Glutamatergic neuron (in vitro differentiated cells): ENCODE measurements at places on chromosomes 1 and 21. TPM values are rescaled to one million over a fixed set of nuclear protein-coding genes. Genes with fewer than 3 reads are reported as not detected.

DNA sequence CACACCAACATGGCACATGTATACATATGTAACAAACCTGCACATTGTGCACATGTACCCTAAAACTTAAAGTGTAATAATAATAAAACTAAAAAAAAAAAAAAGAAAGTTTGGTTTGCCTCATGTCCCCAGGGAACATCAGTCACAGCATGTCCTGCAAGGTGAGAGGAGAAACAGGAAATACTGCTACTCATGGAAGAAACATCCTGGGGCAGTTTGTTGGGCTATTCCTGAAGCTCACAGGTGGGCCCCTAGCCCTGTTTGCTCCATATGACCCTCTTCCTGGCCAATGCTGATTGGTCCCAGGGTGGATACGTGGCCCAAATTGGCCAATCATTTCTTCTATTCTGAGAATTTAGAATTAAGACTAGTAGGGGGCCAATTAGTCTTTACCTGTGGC is 103.4 kb upstream of the ADAR start:
- no peak for DNase-seq
- H3K36me3 ChIP-seq: no peaks in the 10 kb centered on the region
- peaks cover 2% of the 10 kb centered on the region for H3K4me1 ChIP-seq
- H3K27ac ChIP-seq: no peak overlapping the region
- no peak overlapping the region for H3K4me3 ChIP-seq

Gene ELAPOR1
- total RNA-seq: 1.5 TPM

DNA sequence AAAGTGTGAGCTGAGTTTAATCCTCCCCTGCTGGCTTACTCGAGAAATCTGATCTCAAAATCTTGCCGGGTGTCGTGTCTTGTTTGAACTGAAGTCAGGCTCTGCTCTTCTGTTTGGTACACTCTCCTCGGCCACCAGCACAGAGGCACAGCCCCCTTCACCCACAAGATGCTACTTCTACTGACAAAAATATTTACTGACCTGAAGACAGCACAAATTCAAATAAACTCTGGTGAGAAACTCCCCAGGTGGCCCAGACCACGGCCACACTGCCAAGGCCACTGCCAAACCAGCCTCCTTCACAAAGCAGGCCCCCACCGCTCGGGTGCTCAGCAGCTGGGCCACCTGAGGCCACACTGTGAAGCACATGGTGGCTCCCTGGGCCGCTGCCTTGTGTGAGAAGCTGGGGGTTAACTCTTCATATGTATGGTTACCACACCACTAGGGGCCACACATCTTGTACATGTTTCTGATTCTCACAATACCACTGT is 80.6 kb downstream of the TGFBR3 start:
- no peak overlapping the region for H3K27ac ChIP-seq
- H3K36me3 ChIP-seq: peaks cover 5% of the 10 kb centered on the region
- H3K27me3 ChIP-seq: no peaks in the 10 kb centered on the region
- H3K4me1 ChIP-seq: peaks cover 11% of the 10 kb centered on the region

DNA sequence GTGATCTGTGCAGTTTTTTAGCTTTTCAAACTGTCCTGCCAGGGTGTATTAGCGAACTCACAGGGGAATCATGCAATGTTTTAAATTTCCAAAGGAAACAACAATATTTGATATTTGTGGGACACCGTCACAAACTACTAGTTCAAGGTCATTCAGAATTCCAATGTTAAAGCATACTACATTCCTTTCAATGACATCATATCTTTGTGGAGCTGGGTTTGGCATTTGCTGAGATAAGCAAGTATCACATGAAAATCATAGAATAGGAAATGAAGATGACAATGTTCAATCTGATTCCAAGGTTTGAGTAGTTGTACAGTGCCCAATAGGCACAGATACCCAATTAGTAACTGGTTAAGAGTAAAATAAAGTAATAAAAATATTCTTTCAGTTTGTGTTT is 35.6 kb downstream of the NUF2 start:
- H3K36me3 ChIP-seq: no peaks in the 10 kb centered on the region
- no peaks in the 10 kb centered on the region for H3K4me1 ChIP-seq
- no peaks in the 10 kb centered on the region for H3K27me3 ChIP-seq
- no peak overlapping the region for H3K4me3 ChIP-seq
- DNase-seq: no peak

- H3K4me1 ChIP-seq: no peaks in the 10 kb centered on the region
- H3K36me3 ChIP-seq: no peaks in the 10 kb centered on the region
- H3K27ac ChIP-seq: no peak overlapping the region
- no peak overlapping the region for H3K4me3 ChIP-seq
- H3K27me3 ChIP-seq: no peaks in the 10 kb centered on the region
Observed at GRCh38 chr1:186188004-186188539, 187.0 kb downstream of the TPR start.

GRCh38 chr1:229886636-229887035 is 180.4 kb upstream of the GALNT2 start:
- H3K27ac ChIP-seq: no peak overlapping the region
- H3K27me3 ChIP-seq: no peaks in the 10 kb centered on the region
- no peak for DNase-seq

- peaks cover 10% of the 10 kb centered on the region for H3K4me1 ChIP-seq
- H3K36me3 ChIP-seq: no peaks in the 10 kb centered on the region
- no peak for DNase-seq
- no peak overlapping the region for H3K4me3 ChIP-seq
- H3K27me3 ChIP-seq: peaks cover 2% of the 10 kb centered on the region
Observed at GRCh38 chr1:241844593-241844992, 3.4 kb upstream of the EXO1 start.

- H3K36me3 ChIP-seq: no peaks in the 10 kb centered on the region
- DNase-seq: no peak
- no peak overlapping the region for H3K4me3 ChIP-seq
- no peaks in the 10 kb centered on the region for H3K27me3 ChIP-seq
Observed at GRCh38 chr1:174676856-174677255, 229.1 kb downstream of the GPR52 start.

Gene RPS8
- total RNA-seq: 988 TPM

DNA sequence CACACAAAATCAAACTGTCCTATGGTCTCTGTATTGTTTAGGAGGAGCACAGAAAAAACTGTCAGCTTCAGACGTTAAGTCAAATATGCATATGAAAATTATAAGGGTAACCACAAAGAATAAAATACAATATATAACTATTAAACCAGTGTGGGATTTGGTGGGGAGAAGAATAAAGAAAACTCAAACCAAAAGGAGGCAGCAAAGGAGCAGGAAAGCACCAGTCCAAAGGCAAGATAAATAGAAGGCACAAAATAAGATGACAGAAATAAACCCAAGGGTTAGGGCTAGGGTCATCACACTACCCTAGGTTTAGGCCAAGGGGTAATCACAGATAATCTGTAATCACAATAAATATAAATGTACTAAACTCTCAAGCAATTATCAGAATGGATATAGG is 32.8 kb downstream of the DLGAP3 start:
- peaks cover 20% of the 10 kb centered on the region for H3K36me3 ChIP-seq
- H3K27ac ChIP-seq: no peak overlapping the region
- DNase-seq: no peak
- peaks cover 11% of the 10 kb centered on the region for H3K4me1 ChIP-seq
- H3K27me3 ChIP-seq: no peaks in the 10 kb centered on the region

Gene PRRC2C
- 201 TPM for total RNA-seq

DNA sequence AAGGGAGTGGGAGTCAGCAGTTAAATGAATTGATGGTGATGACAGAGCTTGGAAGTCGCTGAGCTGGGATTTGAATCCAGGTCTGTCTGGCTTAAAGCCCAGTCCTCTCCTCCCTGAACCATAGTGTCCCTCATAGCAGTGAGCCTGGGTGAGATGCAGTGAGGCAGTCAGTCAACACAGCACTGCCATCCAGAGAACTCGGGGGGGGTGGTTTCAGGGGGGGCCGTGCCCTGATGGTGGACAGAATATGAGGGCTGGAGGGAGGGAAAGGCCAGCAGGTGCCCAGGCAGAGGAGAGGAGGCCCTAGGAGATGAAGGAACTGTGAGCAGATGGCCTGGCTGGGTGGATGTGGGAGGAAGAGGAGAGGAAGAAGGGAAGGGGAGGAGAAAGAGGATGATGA is 405.6 kb downstream of the PTPRU start:
- H3K4me3 ChIP-seq: no peak overlapping the region
- no peaks in the 10 kb centered on the region for H3K36me3 ChIP-seq
- no peaks in the 10 kb centered on the region for H3K27me3 ChIP-seq
- H3K4me1 ChIP-seq: no peaks in the 10 kb centered on the region

DNA sequence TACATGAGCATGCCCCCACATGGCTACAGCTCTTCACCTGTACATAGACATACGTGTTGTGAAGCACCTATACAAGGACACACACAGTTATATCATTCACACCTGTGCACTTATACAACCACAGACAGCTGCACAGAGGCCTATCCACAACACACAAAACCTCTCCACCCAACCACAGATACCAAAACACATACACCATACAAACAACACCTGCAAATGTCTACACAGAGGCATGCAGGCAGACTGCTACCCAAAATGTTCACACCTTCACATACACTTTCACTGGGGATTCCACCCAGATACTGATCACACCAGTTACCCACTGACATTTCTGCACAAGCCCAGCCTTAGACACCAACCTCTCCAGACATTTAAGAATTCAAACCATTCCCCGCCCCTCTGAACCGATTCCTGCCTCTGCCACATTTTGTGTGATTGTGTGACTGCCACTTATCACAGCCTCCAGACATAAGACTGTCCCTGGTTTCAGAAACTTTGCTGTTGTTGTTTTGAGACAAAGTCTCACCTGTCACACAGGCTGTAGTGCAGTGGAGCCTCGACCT is 2.0 kb downstream of the C1orf232 start:
- H3K4me1 ChIP-seq: peaks cover 18% of the 10 kb centered on the region
- peak overlapping the region; percentile 63 for H3K27ac ChIP-seq
- H3K4me3 ChIP-seq: no peak overlapping the region

Gene OR10J1
- total RNA-seq: not detected

Gene RAD54L
- total RNA-seq: 4.6 TPM

GRCh38 chr1:94843430-94843829 is 23.3 kb downstream of the SLC44A3 start:
- H3K27ac ChIP-seq: no peak overlapping the region
- H3K4me3 ChIP-seq: no peak overlapping the region
- H3K36me3 ChIP-seq: peaks cover 8% of the 10 kb centered on the region
- peaks cover 2% of the 10 kb centered on the region for H3K27me3 ChIP-seq
- no peak for DNase-seq

- H3K4me3 ChIP-seq: peak overlapping the region; percentile 98
- peaks cover 20% of the 10 kb centered on the region for H3K36me3 ChIP-seq
- peaks cover 25% of the 10 kb centered on the region for H3K27me3 ChIP-seq
- peaks cover 41% of the 10 kb centered on the region for H3K4me1 ChIP-seq
- DNase-seq: no peak
Observed at GRCh38 chr1:33348676-33349080, 27.8 kb upstream of the A3GALT2 start.

GRCh38 chr1:100585786-100586185 is 47.8 kb downstream of the GPR88 start:
- H3K4me1 ChIP-seq: peaks cover 5% of the 10 kb centered on the region
- H3K27ac ChIP-seq: no peak overlapping the region
- no peak for DNase-seq
- peaks cover 5% of the 10 kb centered on the region for H3K27me3 ChIP-seq
